Right hindlimb (tissue), 1 donor: ENCODE measurements at places on chromosomes 7 and 10.

DNA sequence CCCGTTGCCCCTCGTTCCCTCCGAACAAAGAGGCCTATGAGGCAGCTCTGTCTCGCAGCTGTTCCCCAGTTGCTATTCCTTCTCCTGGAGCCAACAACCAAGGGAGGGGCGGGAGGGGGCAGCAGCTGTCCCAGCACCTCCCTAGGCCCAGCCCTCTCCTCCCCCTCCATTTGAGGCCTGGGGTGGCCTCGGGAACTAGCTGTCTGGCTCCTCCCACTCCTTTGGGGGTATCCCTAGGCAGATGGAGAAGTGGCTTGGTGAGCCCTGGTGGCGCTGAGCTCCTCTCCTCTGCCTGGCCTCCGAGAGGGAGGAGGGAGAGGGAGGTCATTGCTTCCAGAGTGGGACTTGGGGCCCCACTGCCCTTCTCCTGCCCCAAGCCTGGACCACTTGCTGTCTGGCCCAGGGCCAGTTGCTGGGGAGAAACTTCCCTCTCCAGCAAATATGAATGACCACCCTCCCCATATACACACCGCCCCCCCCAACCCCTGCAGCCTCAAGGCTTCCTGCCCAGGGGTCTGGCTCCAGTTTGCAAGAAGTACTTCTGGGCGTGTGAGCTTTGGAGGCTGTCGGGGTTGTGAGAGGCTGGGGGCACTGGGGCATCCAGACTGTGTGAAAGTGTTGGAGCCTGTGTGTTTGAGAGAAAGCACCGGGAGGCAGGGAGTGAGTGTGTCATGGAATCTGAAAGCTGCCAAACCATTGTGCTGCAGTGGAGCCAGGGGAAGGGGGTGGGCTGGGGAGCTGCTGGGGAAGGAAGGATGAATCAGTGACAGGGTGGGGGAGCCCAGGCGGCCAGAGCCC lies 3.1 kb downstream of the FLNC start:
- peak; percentile 96 for DNase-seq

- DNase-seq, result no peak
These were observed 9.0 kb upstream of the TACR2 start for GRCh38 chr10:69425511-69426298.

DNA sequence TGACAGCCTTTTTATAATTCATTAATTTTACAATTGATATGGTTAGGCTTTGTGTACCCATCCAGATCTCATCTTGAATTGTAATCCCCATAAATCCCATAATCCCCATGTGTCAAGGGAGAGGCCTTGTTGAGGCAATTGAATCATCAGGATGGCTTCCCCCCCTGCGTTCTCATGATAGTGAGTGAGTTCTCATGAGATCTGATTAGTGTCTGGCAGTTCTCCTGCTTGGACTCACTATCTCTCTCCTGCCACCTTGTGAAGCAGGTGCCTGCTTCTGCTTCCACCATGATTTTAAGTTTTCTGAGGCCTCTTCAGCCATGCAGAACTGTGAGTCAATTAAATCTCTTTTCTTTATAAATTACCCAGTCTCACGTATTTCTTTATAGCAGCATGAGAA lies 165.7 kb upstream of the GNAI1 start:
- no peak for DNase-seq

DNA sequence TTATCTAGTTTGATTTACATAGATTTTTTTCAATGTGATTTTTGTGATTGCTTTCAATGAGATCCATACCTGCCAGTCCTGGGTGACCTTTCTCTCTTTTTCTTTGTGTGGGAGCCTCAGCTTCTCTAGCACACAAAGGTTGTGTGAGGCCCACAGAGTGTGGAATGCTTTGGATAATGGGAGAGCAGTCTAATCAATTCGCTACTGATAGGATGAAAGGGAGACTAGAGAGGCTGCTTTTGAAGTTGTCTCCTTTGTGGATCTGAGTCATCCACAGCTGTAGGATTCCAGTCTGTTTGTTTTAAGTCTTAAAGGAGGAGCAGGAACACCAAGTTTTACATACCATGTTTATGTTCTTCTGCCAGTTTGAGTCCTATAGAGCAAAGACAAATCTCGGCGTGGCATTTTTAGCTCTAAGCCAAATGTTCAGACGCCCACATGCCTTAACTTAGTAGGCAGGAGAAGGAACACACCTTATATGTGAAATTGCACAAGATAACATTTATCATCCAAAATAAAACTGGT lies 330.0 kb downstream of the ARL4A start:
- no peak for DNase-seq

GRCh38 chr7:40418448-40418847 lies 283.6 kb downstream of the SUGCT start:
- DNase-seq, result no peak

DNA sequence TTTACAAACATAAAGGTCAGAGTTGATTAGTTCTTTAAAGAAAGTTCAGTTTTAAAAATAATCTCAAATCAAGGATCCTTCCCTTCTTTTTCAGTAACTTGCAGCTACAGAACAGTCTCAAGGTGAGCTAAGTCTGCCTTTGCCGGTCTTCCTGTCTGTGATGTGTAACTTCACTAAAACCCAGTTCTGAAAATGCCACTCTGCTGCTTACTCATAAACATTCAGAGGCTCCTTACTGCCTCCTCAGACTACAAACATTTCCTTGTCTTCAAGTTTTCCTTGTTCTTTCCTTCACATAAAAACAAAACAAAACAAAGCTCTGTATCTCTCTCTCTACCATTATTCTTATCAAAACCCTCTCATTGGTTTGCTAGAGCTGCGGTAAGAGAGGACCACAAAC lies 128.7 kb downstream of the ETV1 start:
- DNase-seq, result no peak

DNA sequence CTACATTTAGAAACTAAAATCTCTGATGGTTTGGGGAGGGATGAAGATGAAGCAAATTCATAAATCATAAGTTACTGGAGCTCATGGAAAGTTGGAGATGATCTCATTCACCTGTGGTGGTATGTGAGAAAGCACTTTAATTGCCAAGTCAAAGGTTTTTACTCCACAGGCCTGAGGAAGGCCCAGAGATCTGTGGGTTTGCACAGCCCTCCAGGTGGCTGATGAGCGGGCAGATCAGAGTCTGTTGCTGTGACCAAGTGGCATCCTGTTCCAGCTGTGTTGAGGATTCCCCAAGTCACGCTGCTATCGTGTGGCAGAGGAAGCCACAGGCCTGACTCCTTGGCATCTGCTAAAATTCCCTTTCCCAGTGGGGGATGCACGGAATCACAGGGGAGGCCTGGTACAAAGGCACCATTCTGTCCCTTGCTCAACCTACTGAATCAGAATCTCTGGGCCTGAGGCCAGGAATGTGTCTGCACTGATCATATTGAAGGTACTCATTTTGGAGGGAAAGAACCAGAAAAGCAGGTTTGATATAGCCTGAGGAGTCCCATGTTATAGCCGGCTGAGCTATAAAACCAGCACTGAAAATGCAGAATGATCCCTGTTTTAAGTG lies 19.7 kb upstream of the DDC start:
- DNase-seq, result no peak

DNA sequence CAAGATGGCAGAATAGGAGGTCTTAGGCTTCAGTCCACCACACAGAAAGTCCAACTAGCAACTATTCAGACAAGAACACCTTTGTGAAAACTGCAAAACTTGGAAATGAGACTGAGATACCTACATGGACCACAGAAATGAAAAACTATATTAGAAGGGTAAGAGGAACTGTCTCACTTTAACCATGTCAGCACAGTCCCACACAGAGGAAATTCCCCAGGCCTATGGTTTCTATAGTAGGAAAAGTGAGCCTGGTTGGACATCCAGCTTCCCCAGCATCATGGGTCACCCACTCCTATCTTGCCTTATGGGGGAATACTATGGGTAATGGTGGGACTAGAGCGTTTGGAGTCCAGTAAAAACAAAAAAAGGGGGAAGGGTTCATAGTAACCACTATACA lies 38.8 kb upstream of the CDK6 start:
- no peak for DNase-seq

DNA sequence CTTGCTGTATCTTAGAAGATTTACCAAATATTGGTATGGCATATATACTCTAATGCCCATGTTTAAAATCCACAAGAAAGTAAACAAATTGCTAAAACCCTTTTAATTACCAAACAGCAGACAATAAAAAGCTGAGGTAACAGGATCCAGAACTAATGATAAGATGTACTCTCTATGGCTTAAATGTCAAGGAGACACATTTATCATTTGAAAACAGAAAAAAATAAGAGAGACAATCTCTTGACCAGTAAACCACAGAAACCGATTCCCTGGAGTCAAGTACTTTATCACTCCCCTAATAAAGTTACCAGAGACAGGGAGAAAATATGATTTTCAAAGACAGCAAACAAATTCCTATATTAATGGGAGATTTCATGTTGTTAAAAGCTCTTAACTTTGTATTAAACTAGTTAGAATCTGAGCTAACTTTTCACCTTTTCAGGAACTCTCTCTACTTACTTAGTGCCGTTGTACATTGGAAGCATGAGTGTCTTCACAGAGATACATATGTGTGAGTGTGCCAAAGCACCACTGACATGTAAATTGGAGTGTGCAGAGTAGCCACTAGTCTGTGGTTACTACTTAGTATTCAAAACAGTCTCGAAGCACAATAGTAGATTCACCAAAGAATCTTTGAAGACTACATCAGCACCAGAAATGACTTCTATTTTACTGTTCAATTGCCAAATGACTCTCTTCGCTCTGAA lies 44.2 kb downstream of the TSPAN12 start:
- no peak for DNase-seq

GRCh38 chr7:44072364-44073231 lies 7.2 kb upstream of the PGAM2 start:
- DNase-seq, result peak; percentile 64

GRCh38 chr10:50335397-50335796 lies 84.1 kb upstream of the ASAH2 start:
- no peak for DNase-seq

GRCh38 chr10:97179311-97179710 lies 6.4 kb downstream of the SLIT1 start:
- no peak for DNase-seq

DNA sequence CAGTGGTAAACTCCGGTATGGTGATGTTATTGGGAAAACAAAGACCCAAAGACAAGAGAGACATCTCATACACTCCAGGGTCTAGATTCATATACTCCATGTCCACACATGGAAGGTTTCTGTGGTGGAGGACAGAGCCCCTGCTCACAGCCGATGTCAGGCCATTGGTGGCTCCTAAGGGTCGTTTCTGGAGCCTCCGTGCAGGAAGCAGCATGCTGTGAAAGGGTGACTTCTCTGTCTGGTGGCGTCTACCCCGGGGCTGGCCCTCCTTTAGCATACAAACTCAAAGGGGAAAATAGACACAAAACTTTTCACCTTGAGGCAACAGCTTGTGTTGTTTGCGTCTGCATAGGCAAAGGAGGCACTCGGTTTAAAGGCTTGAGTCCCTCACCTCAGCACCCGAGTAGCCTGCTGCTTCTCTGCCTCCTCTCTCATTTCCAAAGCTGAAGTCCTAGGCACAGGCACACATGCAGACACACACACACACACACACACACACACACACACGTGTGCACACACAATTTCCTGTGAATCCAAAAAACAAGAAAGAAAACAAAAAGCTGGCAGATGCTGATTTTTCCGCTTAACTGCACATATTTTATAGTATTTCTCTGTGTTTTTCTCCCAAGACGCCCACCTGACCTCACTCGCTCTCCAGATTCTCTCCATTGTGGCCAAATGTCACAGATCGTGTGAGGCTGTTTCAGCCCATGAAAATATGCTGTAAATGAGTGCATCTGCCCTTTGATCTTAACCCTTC lies 601.4 kb upstream of the MGMT start:
- DNase-seq, result peak; percentile 77

DNA sequence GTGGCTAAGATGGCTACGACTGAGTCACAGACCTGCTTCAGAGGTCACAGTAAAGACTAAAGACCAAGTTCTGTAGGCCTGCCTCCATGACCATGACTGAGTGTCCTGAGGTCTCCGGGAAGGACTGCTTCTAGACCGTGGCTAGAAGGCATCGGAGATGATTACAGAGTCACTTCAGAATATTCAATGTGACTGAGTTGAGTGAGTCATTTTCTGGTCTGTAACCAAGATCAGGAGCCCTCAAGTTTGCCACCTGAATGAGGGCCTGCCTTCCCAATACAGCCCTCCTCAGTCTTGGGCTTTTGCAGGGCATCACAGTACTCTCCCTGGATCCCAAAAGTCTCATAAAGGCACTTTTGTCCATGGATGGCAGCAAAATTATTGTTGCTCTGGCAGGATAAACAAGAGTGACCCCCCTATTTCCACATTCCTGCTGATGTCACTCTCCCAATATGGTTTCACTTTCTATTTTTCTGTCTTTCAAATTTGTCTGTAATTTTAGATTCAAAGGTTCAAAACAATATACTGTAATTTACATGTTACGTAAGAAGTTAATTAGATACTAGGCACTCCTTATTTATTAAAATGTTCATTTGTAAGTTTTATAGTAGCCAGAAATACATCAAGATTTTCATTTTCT lies 47.7 kb upstream of the ZNF92 start:
- DNase-seq, result no peak

- no peak for DNase-seq
These were observed 572.8 kb downstream of the INHBA start for GRCh38 chr7:41130086-41130485.

DNA sequence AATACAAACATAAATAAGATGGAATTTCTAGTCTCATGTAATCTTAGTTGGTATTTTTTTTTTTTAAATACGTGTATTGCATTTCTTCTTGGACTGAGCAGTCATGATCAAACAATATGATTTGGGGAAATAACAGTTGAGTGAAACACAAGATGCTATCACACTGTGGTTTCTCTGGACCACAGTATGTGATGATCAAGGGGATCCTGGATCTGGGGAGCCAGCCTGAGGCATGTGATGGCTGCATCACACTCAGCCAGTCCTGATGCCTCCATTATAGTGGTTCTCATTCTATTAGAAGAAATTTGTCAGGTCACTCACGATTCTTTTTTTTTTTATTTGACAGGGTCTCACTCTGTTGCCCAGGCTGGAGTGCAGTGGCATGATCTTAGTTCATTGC lies 495.9 kb upstream of the POT1 start:
- no peak for DNase-seq

DNA sequence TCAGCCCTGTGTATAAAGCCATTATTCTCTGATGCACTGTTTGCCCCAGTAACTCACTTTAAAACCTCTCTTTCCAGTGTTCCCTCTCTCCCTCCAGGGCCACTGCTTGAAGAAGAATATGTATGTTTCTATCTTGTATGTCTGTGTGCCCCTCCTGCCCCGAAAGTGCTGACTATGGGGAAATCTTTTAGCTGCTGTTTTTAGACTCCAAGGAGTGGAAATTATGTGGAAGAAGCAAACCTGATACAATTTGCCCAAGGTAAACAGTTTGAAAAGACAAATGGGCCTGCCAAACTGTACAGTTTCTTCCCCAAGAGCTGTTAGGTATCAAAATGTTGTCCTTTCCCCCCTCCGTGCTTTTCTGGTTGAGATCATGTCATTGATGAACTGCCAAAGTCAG lies 3.4 kb downstream of the ADRA2A start:
- DNase-seq, result no peak
